Liver (tissue), 10 donors: ENCODE measurements at places on chromosomes 1 and 21. TPM values are rescaled to one million over a fixed set of nuclear protein-coding genes. Genes with fewer than 3 reads are reported as not detected.
A peak's percentile ranks its signal among the peaks of the same experiment; 100 is the strongest.

DNA sequence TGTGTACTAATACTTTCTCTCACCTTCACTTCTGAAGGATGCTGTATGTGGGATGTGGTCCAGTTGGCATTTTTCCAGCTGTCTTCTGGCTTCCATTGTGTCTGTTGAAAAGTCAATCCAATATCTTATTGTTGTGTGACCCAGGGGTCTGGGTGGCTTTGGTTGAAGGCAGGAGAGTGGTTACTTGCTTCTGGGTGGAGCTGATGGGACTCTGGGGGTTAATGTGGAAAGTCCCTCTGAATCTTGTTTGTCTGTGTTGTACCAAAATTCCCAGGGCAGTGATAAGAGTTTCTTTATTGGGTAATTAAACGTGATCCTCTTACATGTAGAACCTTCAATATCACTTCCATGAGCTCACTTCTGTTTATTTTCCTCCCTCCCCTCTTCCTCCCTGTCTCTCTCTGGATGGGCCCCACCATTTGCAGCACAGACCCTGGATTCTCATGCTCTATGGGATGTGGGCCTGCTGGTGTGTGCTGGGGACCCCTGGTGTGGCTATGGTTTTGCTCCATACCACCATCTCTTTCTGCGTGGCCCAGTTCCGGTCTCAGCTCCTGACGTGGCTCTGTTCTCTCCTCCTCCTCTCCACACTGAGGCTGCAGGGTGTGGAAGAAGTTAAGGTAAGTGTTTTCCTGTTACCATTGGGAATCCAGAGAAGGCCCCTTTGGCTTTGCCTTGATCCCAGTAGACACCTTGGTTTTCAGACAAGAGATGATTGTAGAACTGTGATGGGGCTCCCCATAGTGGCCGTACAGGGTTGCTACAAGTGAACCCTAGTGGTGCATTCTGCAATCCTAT lies 71.5 kb downstream of the HHAT start:
- DNase-seq, result peak; percentile 39

DNA sequence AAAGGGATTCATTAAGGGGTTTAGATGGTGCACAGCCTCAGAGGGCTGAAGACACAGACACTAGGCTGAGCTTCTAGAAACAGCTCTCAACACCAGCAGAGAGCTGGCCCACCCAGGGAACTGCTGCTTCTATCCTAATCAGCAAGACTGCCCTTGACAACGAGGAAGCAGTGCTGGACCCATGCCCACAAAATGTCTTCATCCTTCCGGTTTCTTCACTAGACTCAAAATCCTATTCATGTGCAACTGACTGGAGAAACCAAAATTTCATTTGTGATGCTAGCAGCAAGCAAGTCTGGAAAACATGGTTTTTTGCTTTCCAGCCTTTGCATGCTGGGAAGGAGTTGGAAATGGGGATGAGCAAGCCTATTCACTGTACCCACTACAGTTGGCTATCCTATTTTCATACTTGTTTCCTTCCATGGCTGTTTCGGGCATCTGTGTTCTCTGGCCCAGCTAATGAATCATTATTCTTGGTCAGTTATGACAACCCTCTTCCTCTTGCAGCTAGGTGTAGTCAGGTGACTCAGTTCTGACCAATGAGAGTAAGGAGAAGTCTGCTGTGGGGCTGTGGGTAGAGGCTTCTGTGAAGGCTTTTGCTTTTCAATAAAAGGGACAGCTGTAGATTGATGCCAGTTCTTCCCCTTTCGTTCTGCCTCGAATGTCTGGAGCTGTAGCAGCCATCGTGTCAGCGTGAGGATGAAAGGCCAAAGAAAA lies 14.6 kb upstream of the TMEM61 start:
- DNase-seq, result no peak

GRCh38 chr1:208581667-208582066 lies 337.5 kb upstream of the PLXNA2 start:
- DNase-seq, result no peak

- no peak for DNase-seq
Observed at GRCh38 chr1:232854798-232855159, 49.6 kb downstream of the MAP10 start.

DNA sequence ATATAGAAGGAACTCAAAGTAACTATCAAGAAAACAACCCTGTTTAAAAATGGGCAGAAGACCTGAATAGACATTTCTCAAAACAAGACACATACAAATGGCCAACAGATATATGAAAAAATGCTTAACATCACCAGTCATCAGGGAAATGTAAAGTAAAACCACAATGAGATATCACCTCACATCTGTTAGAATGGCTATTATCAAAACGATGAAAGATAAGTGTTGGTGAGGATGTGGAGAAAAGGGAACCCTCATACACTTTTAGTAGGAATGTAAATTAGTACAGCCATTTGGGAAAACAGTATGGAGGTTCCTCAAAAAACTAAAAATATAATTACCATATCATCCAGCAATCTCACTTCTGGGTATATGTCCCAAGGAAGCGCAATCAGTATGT lies 3.0 kb downstream of the CTSS start:
- no peak for DNase-seq

CIART gene
- 0.51 TPM for total RNA-seq

TRABD2B gene
- total RNA-seq, result 0.28 TPM
